ENCODE measurements at places on chromosomes 3 and 15. TPM values are rescaled to one million over a fixed set of nuclear protein-coding genes. Genes with fewer than 3 reads are reported as not detected.

Gene ANKUB1
- polyA plus RNA-seq: not detected

Gene CCDC32
- 12.0 TPM for polyA plus RNA-seq

Gene ZNF660
- polyA plus RNA-seq: 0.44 TPM

Gene ROBO2
- not detected for polyA plus RNA-seq

Gene TMEM158
- polyA plus RNA-seq: 0.15 TPM

Gene CAND2
- polyA plus RNA-seq: 7.1 TPM

Gene LAMB2
- polyA plus RNA-seq: 764 TPM

Gene OR5K2
- not detected for polyA plus RNA-seq

Gene TMEM207
- polyA plus RNA-seq: not detected

Gene NRROS
- 8.7 TPM for polyA plus RNA-seq

Gene TOP2B
- 20.4 TPM for polyA plus RNA-seq

GRCh38 chr15:98801234-98801561 lies 152.9 kb downstream of the IGF1R start:
- peak; percentile 49 for DNase-seq

DNA sequence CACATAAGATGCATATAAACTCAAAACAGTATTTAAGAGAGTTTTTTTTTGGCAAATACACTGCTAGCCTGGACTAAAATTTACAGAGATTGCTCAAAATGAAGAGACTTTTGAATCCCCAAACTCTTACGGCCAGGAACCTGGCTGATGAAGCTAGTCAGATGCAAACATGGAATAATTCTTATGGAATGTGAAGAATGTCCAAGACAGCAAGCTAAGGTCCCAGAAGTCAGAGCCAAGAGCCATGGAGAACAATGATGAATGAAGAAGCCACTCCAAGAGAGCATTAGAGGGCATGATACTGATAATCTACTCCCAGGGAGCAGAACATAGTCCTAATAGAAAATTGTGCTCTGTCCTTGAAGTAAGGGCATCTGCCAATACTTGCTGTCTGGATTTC lies 705.5 kb downstream of the DIPK2A start:
- DNase-seq: peak; percentile 48

DNA sequence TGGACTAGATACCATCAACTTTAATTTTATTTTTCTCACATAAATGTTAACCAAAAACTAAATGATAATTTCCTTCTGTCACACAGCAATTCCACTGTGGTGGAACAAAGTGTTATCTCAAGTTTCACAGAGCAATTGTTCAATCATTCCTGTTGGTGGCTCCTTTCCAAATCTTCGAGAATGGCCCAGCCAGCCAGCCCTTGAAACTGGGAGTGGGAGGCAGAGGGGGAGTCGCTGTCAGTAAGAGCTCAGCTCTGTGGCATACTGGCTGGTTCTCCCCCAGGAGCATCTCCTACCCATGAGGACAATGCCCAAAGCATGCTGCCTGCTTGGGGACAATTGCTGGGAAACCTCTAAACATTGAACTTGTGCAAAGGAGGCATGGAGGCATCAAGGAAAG lies 47.7 kb downstream of the MECOM start:
- DNase-seq: peak; percentile 46

DNA sequence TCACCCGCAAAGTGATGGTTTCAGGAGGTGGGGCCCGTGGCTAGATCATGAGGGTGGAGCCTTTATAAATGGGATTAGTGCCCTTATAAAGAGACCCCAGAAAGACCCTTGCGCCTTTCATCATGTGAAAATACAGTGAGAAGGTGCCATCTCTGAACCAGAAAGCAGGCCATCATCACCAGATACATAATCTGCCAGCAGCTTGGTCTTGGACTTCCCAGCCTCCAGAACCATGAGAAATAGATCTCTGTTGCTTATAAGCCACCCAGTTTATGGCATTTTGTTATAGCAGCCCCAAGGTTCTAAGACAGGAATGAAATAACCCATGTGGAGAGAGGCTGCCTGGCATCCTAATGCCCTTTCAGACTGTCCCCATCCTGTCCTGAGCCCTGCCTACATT lies 127.8 kb upstream of the SMAD3 start:
- no peak for DNase-seq

DNA sequence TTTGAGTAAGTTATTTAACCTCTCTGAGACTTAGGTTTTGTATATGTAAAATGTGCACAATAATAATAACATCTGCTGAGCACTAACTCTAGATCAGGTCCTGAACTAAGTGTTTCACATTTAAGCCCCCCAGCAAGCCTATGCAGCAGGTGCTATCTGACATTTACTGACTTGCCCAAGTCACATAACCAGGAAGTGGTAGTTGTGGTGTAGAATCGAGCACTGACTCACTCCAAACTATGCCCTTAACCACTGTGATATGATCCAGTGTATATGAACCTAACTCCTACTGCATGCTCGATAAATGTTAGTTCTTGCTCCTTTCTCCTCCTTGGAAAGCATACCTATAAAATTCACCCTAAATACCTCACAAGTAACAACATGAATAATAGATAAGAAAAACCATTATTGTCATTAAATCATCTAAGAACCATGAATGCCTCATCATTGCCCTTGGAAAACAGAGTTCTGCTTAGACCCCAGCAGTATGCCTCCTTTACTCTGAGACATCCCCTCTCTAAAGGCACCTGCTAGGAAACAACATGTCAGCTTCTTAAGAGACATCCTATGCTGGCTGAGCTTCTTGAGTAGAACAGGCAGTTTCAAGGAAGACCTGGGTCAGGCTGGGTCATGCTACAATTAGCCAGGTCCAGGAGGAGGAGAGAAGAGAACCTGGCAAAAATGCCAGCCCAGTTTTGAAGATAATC lies 3.0 kb upstream of the SHC4 start:
- no peak for DNase-seq

- peak; percentile 51 for DNase-seq
These were observed 365.6 kb downstream of the TIGIT start for GRCh38 chr3:114659109-114660061.

- DNase-seq: no peak
These were observed 36.2 kb downstream of the CDCP1 start for GRCh38 chr3:45109771-45110508.

DNA sequence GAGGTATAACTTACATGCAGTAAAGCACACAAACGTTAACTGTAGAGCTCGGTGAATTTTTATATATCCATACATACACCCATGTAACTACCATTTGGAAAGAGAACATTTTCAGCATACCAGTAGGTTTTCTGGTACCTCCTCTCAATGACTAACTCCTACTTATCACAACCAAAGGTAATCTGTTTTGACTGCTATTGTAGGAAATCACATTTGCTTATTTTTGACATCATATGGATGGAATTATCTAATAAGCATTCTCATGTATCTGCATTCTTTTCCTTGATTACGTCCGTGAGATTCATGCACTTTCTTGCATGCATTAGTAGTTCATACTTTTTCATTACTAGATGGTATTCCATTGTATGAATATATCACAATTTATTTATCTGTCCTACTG lies 76.8 kb downstream of the CSNK1G1 start:
- no peak for DNase-seq

- no peak for DNase-seq
These were observed 19.5 kb downstream of the SETMAR start for GRCh38 chr3:4322635-4323034.

DNA sequence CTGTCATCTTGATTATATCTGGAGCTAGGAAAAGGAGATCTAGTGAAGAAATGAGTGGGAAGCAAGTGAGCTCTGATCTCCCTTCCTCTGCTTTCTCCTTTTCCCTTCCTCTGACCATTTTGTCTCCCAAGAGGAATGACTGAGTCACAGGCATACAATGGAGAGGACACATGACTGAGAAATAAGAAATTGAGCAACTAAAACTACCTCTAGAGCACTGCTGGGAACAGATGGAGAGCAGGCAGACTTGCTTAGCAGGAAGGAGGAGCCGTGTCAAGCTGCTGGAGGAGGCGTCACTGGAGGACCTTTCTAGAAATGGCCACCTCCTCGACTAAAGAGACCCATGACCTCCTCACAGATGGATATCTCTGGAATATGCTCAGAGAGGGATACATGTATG lies 66.9 kb upstream of the MYO5C start:
- peak; percentile 49 for DNase-seq

GRCh38 chr3:14609506-14609905 lies 42.1 kb upstream of the CCDC174 start:
- DNase-seq: no peak

- no peak for DNase-seq
These were observed 809 bp downstream of the NDUFAF3 start for GRCh38 chr3:49022688-49023171.

GRCh38 chr3:178352326-178353005 lies 183.8 kb upstream of the KCNMB2 start:
- DNase-seq: peak; percentile 90

GRCh38 chr3:125418306-125418705 lies 43.2 kb upstream of the ZNF148 start:
- DNase-seq: no peak

DNA sequence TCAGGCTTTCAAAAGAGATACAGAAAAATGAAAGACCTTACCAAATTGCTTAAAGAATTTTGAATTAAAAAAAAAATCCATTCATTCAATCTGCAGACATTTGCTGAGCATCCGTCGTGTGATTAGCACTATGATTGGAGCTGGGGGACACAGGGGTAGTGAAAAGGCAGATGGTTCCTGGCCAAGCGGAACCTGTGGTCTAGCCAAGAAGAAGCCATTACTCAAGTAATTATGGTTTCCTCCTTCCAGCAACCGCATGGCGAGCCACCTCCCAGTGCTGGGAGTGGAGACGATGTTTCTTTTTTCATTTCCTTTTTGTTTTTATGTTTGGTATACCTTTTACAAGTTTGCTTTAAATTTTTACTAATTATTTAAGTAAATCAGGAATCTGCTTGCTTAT lies 140.2 kb downstream of the CACNA2D3 start:
- no peak for DNase-seq
